ENCODE measurements at places on chromosomes 7 and 10.

DNA sequence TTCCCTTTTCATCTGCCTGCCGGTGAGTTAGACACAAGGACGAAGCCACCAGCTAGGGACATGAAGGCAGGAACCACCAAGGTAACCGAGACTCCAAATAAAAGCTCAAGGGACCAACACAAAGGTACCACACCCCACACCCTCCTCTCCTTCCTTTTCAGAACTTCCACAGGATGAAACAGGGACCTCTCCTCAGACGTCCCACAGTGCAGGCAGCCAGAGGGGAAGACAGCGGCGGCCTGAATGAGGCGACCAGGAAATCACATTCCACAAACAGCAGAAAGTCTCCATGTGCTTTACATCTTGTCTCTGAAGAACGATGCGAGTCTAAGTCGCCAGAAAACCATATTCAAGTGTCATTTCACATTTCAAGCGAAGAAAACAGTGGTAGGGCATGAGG, 97.8 kb downstream of the DIP2C start:
- DNase-seq = no peak

GRCh38 chr7:76346778-76347177, 12.0 kb downstream of the YWHAG start:
- no peak for DNase-seq

DNA sequence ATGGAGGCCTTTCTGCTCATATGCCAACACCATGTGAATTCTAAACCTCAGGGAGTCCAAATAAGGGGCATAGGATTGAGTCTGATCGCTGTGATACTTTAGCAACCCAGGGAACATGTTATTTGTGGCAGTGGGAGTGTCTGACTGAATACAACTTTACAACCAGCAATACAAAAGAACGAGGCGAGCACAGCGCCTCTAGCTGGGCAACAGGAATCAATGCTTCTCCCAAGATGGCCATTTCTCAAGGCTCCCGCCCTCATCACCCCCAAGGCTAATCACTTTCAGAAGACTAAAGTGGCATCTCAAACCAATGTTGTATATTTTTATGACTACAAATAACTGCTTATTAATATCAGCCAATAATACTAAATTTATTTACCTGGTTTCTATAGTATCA, 28.1 kb downstream of the YWHAG start:
- no peak for DNase-seq

DNA sequence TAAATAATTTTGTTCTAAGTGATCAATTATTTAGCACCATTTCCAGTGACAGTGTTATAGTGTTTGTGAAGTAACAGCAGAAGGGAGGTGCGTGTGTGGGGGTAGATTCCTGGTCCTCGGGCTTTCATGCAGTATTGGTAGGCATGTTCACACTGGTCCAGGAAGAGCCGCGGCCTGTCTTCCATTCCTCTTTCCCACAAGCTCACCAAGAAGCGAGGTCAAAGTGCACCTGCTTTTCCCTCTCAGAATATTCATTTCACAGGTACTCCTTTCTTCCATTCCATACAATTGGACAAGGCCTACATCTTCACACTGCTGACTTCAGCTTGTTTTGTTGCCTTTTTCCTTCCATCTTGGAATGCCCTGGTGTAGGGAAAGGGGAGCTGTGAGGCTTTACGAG, 151.8 kb upstream of the CELF2 start:
- DNase-seq = no peak

GRCh38 chr10:87658321-87658795, 1.3 kb upstream of the PAPSS2 start:
- no peak for DNase-seq

- no peak for DNase-seq
Measured at GRCh38 chr10:128943111-128943510, 523.9 kb upstream of the MGMT start.

- DNase-seq = no peak
Measured at GRCh38 chr10:114871379-114871778, 49.8 kb downstream of the FHIP2A start.

DNA sequence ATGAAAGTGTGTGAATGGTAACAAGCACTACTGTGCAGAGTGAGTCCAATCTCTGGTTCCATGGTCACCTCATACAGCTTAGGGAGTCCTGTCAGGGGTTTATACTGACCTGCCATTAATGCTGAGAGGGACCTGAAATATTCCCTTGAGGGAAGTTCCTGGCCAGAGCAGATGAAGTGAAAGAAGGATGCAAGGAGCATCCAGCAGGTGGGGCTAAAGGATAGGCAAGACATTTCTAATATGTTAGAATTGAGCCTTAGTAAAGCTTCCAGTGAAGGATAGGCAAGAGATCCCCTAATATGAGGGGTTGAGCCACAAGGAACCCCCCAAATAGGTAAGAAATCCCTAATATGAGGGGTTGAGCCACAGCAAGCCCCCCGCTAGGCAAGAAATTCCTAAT, 25.5 kb upstream of the FAM221A start:
- DNase-seq = peak; percentile 17

DNA sequence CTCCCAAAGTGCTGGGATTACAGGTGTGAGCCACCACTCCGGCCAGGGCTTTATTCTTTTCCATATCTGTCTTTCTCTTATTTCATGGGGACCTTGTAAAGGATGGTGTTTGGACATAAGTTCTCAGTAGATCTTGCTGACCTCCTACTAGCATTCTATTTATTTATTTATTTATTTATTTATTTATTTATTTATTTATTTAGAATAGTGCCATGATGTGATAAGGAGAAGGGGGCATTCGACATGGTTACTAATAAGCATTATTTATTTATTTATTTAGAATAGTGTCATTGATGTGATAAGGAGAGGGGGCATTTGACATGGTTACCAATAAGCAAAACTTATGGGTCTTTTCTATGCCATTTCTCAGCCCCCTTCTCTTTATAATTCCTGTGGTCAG, 176.9 kb downstream of the LRRC4 start:
- DNase-seq = no peak

DNA sequence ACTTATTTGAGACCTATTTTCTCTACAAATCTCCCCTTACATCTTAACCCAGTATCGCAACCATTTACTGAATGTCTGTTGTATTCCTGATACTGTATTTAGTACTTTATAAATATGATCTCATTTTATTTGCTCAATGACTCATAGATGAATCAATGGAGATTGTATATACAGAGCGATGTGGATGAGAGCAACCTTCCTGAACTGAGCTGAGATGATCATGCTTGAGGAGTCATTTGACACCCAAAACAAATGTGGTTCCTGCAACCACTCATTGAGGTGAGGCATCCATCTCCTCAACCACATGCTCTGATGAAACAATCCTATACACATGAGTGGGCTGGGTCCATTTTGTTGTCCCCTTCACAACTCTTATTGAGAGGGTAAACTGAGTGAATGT, 250.0 kb downstream of the CDC14C start:
- no peak for DNase-seq

GRCh38 chr10:108375691-108376090, 1211.2 kb upstream of the SORCS1 start:
- no peak for DNase-seq

- DNase-seq = no peak
Measured at GRCh38 chr10:72344932-72345331, 9.8 kb downstream of the DNAJB12 start.

- no peak for DNase-seq
Measured at GRCh38 chr10:60808036-60808435, 29.8 kb downstream of the CDK1 start.

DNA sequence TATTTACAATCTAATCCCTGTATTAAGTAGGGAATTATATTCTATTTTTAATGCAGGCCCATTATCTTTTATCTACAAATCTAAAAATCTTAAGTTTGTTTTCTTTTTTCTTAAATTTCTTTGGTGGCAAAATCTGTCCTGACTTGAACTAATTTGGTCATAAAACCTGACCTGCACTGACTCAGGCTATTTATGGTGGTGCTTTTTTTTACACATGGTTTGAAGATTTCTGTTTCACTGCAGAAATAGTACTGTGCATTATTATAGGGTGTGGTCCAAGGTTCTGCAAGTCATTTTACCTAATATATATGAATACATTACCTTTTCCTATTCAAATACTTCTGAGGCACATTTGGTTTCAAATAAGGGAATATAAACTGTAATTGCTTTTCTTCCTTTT, 137.0 kb downstream of the CD36 start:
- no peak for DNase-seq

DNA sequence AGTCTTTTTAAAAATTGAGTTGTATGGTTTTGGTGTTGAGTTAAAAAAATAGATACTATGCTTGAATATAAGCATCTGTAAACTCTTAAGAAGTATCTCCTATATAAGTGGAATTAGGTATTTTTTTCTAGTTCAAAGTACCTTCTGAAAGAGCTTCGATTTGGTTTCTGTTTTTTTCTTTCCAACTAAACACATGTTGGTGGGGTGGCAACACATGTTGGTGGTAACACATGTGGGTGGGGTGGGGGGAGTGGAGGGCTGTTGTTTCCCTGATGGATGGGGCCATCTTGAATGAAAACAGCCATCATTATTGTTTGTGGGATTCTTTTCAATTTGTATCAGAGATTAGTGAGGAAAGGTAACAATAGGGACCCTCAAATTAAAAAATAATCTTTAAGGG, 178.9 kb downstream of the STK31 start:
- DNase-seq = no peak

GRCh38 chr7:128833148-128833945, 3.1 kb downstream of the FLNC start:
- DNase-seq = no peak

GRCh38 chr7:29449569-29450260, 113.9 kb upstream of the PRR15 start:
- no peak for DNase-seq

- no peak for DNase-seq
Measured at GRCh38 chr10:86180861-86181260, 185.7 kb downstream of the GRID1 start.

GRCh38 chr10:8444630-8445029, 390.1 kb downstream of the GATA3 start:
- no peak for DNase-seq

DNA sequence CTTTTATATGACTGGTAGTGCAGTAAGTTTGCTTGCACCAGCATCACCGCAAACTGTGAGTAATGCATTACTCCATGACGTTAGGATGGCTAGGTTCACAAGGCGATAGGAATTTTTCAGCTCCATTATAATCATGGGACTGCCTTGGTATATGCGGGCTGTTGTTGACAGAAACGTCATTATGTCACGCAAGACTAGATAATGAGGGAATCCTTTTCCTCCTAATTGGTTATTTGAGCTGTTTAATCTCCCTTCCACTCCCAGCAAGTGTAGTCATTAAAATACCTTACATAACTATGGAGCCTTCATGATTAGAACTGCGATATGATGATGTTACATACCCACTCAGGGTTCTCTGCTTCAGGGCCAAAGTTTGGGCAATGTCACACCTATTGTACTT, 17.3 kb downstream of the KLLN start:
- no peak for DNase-seq

GRCh38 chr10:43691485-43691884, 42.8 kb upstream of the ZNF32 start:
- no peak for DNase-seq

DNA sequence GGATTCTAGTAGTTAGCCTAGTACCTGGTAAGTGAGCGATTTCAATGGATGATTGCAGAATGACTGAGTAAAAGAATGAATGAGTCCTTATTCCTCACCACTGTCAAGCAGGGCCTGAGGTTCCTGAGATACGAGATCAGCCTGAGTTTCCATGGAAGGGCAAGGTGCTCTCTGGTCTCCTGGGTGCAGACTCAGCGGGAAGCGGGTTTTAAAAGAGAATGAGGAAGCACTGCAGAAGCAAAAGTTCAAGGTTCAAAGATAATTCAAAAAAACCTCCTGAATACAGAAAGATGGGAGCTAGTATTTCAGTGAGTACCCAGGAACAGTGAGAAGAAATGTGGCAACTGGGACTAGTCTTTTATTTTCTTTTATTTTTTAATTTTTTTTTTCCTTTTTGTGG, 4.3 kb downstream of the ZNF3 start:
- DNase-seq = no peak

DNA sequence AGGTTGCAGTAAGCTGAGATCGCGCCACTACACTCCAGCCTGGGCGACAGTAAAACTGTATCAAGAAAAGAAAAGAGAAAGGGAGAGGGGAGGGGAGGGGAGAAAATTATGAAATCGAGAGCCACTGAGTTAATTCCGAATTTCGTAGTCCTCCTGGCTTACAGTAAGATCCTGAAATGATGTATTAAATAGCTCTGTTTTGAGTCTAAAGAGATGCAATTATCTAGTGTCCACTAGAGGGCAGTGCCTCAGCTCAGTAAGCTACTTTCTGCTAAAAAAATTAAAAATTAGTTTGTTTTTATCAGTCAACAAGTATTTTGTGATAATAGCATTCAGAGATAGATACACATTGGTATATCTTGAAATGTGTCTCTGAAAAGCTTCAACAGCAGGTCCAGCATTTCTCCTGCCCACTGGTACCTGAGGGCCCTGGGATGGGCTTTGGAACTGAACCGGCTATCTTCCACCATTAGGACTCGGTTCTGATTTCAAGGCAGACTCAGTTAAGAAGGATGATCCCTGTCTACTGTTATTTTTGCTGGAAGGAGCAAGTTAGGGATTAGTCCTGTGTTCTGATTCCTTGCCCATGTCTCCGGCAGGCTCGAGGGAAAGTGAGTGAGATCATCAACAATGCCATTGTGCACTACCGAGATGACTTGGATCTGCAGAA, 19.5 kb downstream of the TSPAN33 start:
- DNase-seq = no peak

- DNase-seq = no peak
Measured at GRCh38 chr10:58837826-58838225, 325.2 kb downstream of the BICC1 start.

DNA sequence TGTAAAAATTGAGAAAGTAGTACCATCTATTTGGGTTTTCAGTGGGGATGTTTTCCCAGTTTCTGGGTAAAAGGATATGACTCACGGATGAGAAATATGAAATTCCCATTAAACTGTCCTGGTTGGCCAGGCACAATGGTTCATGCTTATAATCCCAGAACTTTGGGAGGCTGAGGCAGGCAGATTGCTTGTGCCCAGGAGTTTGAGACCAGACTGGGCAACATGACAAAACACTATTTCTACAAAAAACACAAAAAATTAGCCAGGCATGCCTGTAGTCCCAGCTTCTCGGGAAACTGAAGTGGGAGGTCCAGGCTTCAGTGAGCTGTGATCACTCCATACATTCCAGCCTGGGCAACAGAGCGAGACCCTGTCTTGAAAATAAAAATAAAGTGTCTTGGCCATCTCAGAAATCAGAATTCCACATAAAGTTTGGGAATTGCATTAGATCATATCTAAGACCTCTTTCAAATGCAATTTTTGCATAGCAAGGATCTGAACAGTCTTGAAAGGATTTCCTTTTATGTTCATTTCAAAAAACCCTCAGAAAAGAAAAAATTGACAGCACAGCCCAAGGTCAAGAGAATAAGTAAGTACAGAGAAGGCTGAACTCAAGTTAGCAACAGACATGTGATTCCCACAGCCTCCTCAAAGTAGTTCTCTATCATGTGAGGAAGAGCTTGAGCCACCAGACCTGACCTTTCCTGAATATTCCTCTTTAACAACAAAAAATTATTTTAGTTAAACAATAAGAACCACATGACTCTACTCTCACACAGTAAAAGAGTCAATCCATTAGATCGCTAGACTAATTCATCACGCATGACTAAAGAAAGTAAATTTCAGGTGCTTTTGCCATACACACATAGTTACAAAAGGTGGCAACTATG, 141.5 kb upstream of the CAV2 start:
- no peak for DNase-seq

GRCh38 chr10:92627845-92628480, 35.0 kb downstream of the KIF11 start:
- DNase-seq = no peak

GRCh38 chr10:108970016-108970415, 953.3 kb downstream of the XPNPEP1 start:
- no peak for DNase-seq

- DNase-seq = no peak
Measured at GRCh38 chr10:17022896-17023295, 106.7 kb downstream of the CUBN start.

GRCh38 chr7:99371376-99371920, 3.1 kb upstream of the ARPC1B start:
- DNase-seq = no peak
